SW480 (cell line): ENCODE measurements at places on chromosomes 3 and 15.
A peak's percentile ranks its signal among the peaks of the same experiment; 100 is the strongest.

GRCh38 chr15:81107889-81108288 is 26.2 kb upstream of the CFAP161 start:
- no peak for DNase-seq

DNA sequence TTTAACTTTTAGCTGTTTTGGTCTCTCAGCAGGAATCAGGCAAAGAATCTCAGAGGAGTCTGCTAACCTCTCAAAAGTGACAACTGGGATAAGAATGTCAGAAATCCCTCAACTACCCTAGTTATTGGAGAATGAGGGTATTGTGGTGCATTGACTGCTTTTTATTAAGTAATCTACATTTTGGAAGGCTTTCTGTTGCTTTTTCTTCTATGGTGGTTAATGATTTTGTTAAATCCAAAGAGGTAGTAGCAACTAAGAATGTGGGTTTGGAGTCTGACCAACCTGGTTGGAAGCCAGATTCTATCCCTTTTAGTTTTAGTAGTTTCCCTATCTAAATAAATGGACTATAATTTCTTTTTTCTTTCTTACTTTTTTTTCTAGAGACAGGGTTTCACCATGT is 94.7 kb upstream of the RNF7 start:
- DNase-seq = no peak

- peak; percentile 55 for DNase-seq
These were observed 36.4 kb downstream of the FAM3D start for GRCh38 chr3:58630076-58630709.

DNA sequence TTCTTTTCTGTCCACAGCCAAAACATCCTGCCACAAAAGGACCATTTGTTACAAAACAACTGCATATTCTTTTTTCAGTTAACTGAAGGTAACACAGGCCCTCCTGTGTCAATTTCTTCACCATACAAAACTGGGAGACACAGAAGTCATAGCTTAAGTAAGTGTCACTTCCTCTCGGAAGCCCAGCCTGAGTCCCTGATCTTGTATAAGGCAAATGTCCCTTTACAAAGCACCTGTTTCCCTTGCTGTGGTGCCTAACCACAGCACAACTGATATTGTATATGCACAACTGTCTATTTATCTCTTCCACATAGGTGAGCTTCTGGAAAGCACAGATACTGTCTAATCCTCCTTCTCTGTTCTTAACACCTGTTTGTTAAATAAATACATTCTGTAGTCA is 293.7 kb downstream of the FHIT start:
- no peak for DNase-seq

- DNase-seq = no peak
These were observed 19.4 kb upstream of the CA12 start for GRCh38 chr15:63401078-63401477.

DNA sequence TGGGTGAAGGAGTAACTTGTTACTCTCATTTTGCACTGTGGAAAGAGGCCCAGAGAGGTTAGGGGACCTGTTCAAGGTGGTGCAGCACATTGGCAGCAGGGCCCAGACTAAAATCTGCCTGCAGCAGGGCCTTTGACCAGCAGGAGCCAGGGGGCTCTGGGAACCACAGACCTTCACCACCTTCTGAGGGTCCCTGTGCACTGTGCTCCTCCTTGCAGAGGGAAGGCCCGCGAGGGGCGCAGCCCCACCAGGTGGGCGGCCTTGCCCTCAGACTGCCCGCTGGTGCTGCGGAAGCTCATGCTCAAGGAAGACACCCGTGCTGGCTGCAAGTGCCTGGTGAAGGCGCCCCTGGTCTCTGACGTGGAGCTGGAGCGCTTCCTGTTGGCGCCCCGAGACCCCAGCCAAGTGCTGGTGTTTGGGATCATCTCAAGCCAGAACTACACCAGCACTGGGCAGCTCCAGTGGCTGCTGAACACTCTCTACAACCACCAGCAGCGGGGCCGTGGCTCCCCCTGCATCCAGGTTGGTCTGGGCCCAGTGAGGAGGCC is 61.5 kb upstream of the FGD5 start:
- no peak for DNase-seq

GRCh38 chr15:54803134-54803808 is 393.5 kb downstream of the RSL24D1 start:
- DNase-seq = peak; percentile 26

DNA sequence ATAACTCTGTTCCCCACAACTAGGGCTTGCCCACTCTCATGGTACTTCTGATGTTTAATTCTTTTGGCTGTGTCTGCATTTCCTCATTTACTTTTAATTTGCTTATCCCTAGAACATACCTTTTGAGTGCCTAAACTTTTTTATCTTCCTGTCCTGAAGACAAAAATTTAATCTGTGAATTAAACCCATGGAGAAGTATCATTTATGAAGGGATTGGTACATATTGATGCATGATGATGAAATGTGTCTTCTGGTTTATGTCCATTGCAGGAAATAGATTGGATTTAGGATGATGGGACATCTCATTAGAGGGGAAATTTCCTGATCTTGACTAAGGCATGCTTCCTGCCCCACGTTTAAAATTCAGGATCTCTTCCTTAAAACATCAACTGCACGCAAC is 109.5 kb downstream of the PGPEP1L start:
- no peak for DNase-seq

- no peak for DNase-seq
These were observed 32.8 kb downstream of the ZXDC start for GRCh38 chr3:126442856-126443242.

GRCh38 chr15:82890338-82890994 is 62.1 kb downstream of the HOMER2 start:
- DNase-seq = no peak

- DNase-seq = no peak
These were observed 195.7 kb upstream of the ATP11B start for GRCh38 chr3:182597621-182598041.

DNA sequence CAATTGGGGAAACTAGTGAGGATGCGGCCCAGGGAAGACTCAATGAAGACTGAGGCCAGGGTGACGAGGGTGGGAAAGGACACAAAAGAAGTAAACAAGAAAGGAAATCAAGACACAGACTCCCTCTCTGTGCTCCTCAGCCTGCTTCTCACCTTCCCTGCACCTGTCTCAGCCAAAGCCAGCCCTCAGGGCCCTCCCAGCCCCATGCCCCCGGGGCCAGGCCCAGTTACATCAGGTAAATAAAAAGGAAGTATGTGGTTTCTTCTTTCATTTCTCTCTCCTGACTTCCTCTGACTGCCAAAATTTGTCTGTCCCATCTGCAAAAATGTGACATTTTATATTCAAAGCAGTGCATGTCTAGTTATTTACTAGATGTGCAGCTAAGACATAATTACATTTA is 328.0 kb downstream of the UACA start:
- no peak for DNase-seq

DNA sequence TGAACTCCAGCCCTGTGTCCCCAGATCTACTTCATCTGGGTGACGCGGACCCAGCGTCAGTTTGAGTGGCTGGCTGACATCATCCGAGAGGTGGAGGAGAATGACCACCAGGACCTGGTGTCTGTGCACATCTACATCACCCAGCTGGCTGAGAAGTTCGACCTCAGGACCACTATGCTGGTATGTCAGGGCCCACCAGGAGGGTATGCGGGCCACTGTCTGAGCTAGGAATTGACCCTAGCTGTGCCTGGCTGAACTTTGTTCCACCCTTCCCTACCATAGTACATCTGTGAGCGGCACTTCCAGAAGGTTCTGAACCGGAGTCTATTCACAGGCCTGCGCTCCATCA is 24.3 kb downstream of the SHF start:
- DNase-seq = no peak

DNA sequence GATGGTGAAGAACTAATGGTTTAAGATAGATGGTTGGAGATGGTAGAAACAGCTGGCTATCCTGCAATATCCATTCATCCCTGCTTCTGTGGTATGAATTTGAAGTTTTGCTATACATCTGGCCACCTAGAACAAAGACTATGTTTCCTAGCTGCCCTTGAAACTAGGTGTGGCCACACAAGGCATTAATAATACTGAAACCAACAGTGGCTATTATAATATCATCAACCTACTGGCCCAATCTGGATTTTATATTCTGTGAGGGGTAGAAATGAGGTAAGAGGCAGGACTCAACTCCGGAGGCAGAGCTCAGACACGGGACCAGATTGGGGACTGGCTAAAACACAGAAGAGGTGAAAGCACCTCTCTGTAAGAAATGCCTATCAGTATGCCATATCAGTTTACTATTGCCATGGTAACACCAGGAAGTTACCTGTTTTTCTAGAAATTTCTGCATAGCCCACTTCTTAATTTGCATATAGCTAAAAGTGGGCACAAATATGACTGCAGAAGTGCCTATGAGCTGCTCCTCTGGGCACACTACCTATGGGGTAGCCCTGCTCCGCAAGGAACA is 8.4 kb downstream of the IFT80 start:
- no peak for DNase-seq

- DNase-seq = no peak
These were observed 231.0 kb upstream of the IGF1R start for GRCh38 chr15:98417346-98417745.

GRCh38 chr3:41518626-41519025 is 319.3 kb downstream of the CTNNB1 start:
- DNase-seq = no peak

- DNase-seq = no peak
These were observed 41.9 kb upstream of the THBS1 start for GRCh38 chr15:39538936-39539335.

DNA sequence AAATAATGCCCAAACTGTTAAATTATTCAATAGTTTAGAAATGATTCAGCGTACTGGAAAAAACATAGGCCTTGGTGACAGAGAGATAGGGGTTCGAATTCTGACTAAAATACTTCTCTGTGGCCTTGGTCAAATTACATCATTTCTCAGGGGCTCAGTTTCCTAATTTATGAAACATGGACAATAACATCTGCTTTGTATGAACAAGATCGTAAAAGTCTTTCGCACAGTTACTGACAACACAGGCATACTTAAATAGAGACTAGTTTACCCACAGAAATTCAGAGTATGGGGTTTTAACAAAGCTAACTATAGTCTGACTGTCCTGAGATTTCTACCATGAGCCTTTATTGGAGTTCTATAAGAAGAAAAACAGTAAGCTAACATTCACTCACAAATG is 440.4 kb downstream of the FHIT start:
- DNase-seq = no peak

GRCh38 chr3:168060317-168060716 is 35.4 kb downstream of the GOLIM4 start:
- no peak for DNase-seq

DNA sequence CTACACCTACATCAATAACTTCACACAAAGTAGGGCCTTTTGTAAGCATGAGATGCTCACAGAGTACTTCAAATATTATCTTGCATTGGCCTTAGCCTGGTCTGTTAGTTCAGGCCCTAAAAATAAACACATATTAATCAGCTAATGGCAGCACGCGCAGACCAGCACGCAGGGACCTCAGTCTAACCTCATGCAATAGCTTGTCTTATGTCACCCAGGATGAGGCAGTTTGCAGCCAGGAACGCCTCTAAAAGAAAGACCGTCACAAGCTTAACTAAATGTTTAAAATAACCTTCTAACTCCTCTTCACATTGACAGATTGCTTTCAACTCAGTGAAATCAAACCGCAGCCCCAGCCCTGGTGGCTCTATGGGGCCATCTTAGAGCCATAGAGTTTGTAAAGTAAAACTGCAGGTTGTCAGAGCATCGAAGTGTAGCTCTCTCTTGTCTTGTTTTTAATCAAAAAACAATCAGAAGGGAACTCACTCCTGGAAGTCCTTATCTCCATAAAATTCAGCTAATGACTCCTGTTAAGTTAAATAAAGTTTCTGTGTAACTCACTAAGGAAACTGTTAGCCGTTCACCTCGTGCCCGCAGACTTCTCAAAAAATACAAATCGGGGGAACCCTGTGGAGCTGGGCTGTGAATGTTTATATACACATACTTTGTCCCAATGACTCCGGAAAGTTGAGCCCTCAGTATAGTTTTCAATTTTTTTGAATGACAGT is 212.6 kb downstream of the CDIN1 start:
- DNase-seq = no peak

GRCh38 chr3:42544492-42545283 is 37.1 kb downstream of the SEC22C start:
- DNase-seq = no peak

GRCh38 chr3:172746475-172746874 is 4.1 kb upstream of the ECT2 start:
- no peak for DNase-seq

GRCh38 chr3:51394541-51394940 is 3.5 kb downstream of the RBM15B start:
- DNase-seq = no peak

DNA sequence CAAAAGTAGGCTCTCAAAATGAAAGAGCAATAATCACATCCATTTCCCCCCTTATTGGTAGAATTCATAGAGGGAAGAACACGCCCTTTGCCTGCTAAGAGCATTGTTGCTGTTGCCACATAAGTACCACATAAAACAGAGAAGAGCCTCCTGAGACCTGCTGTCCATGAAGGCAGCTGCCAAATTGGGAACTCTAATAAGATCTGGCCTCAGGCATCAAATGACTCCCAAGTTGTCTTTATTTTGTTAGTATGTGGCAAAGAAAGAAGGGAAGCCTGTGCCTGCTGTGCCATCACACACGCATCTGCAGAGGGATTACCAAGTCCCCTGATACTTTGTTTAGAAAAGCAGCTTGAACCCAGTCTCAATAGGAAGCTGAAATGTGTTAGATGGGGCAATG is 23.9 kb downstream of the VGLL3 start:
- no peak for DNase-seq

- no peak for DNase-seq
These were observed 50.5 kb upstream of the FGD5 start for GRCh38 chr3:14768182-14768790.

- DNase-seq = no peak
These were observed 658.0 kb downstream of the ROBO1 start for GRCh38 chr3:79109754-79110153.

DNA sequence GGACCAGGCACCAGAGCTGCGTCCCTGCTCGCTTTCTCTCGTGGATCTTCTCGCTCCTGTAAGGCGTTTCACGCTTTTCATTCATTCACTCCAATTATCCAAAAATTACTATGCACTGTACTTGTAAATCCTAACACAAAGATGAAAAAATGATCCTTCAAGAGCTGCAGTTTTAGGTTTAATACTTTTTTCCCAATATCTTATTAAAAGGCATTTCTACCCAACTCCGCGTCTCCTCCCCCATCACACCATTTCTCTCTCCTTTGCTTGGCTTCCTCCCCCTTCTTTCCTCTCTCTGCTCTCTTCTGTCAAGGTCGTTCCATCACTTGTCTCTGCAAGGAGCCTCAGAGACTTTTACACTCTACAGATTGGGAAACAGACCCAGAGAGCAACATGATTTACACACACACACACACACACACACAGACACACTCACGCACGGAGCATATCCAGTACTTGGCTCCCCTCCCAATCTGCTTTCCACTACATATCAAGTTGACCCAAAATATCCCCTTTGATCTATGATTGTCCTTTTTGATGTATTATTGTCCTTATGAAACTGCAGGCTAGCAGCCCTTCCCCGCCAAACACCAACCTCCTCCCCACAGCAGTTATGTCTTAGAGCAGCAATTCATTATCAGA is 479 bp upstream of the CLDN1 start:
- DNase-seq = peak; percentile 75
